ENCODE measurements at places on chromosomes 7 and 10. TPM values are rescaled to one million over a fixed set of nuclear protein-coding genes. Genes with fewer than 3 reads are reported as not detected.
A peak's percentile ranks its signal among the peaks of the same experiment; 100 is the strongest.

The C7orf25 gene
- 12.2 TPM for total RNA-seq

The WNT16 gene
- not detected for total RNA-seq

The HKDC1 gene
- 52.3 TPM for total RNA-seq

The SPAM1 gene
- not detected for total RNA-seq

The CACNB2 gene
- total RNA-seq: not detected

The VENTX gene
- total RNA-seq: not detected

DNA sequence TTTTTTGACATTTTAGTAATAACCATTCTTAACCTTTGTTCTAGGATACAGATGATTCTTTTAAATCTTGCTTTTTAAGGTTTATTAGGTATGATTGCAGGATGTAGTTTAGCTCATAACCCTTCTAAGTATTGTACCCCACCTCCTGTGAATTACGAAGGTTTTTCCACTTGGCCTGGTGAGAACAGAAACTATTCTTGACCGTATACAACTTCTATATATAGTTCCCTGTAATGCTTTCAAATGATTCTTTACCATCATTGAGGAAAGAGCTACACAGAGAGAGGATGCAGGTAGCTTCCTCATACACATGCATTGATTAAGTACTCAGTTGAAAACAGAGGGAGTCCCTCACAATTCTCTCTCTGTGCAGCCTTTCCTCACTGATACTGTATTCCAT, 86.3 kb downstream of the PALS2 start:
- DNase-seq: no peak

- no peak for DNase-seq
These were observed 54.2 kb downstream of the FOXP2 start for GRCh38 chr7:114468844-114469243.

- peak; percentile 84 for DNase-seq
These were observed 116.1 kb downstream of the PARD3 start for GRCh38 chr10:34698979-34699378.

GRCh38 chr7:32167256-32167655, 97.0 kb upstream of the PDE1C start:
- no peak for DNase-seq

- DNase-seq: no peak
These were observed 170.3 kb upstream of the MINDY3 start for GRCh38 chr10:16030562-16030961.

Measured in Caki2 (cell line).